ENCODE measurements at places on chromosomes 13 and 19.
A peak's percentile ranks its signal among the peaks of the same experiment; 100 is the strongest.

DNA sequence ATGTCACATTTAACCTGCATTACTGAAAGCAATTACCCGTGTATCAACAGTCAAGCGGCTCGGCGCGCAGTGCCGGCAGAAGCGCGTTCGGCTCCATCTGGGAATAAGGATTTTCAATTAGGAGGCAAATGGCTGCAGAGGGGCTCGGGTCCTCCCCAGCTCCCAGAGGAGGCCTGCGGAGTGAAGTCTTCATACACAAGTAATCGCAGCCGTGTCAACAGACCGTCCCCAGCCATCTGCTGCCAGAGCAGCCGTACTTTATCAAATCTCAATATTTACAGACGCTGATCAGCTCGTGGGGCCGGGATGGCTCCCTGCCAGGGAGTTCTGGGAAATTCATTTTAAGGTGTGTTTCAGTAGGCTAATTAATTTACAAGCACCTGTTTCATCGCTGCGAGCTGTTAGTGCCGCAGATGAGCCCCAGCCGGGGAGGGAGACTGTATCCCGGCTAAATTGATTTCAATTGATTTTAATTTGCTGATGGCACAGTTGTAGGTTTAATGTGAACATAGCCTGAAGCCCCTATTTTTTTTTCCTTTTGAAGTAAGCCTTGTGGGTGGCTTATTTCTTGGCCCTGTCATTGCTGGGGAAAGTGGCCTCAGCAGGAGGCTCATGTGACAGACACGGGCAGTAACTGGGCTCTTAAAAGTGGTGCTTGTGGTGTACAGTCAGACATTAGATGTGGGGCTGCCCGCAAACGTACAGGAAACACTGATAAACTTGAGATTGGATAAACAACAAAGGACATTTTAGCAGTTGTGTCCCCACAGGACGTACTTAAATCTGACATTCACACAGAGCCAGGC lies 252.7 kb downstream of the TEX29 start:
- DNase-seq: no peak

DNA sequence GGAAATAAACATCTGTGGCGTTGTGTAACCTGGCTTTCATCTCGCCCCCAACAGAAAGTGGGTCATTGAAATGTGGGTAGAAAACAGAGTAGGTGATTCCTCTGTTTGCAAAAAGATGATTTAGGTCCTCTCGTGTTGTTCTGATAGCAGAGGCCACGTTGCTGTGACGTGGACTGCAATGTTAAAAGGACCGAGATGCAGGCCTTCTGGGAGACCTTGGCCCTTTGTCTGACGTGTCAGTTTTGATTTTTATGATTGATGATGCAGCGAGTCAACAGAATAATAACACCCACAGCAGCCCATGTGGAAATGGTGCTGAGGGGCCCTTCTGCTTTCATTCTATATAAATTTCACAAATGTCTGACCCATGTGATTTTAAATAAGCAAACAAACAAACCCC lies 68.9 kb downstream of the FGF9 start:
- DNase-seq: no peak

GRCh38 chr13:21813110-21813509 lies 142.2 kb downstream of the FGF9 start:
- DNase-seq: no peak

GRCh38 chr19:572140-572742 lies at the start of gene BSG:
BSG (plus strand) TSS chr19:572596; CDS start chr19:572635, 39 bp downstream.
- peak; percentile 99 for DNase-seq

DNA sequence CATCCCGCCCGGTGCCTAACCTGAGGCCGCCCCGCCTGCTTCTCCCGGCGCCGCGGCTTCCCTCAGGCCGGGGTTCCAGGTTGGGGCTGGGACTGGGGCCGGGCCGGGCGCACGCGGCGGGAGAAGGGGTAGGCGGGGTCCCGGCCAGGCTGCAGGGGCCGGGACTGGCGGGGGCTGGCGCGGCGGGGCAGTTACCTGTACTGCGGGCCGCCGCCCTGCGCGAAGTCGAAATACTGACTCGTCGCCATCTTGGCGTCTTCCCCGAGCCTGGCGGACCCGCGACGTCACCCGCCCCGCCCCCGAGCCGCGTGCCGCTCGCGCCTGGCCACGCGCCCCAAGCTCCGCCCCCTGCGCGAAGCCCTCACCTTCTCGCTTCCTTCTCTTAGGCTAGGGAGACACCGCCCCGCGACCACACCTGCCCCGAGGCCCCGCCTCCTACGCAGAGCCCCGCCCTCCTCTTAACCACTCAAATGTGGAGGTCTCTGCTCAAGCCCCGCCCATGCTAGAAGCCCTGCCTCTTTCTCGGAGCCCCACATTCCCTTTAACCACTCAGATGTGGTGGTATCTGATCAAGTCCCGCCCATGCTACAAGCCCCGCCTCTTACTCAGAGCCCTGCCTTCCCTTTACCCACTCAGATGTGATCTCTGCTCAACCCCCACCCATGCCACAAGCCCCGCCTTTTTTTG lies at the start of gene ZFR2:
Gene ZFR2 (minus strand): TSS at position 269 of the 687 bp plus-strand sequence. CDS start 21 bp downstream, at position 248.
- DNase-seq: peak; percentile 14

DNA sequence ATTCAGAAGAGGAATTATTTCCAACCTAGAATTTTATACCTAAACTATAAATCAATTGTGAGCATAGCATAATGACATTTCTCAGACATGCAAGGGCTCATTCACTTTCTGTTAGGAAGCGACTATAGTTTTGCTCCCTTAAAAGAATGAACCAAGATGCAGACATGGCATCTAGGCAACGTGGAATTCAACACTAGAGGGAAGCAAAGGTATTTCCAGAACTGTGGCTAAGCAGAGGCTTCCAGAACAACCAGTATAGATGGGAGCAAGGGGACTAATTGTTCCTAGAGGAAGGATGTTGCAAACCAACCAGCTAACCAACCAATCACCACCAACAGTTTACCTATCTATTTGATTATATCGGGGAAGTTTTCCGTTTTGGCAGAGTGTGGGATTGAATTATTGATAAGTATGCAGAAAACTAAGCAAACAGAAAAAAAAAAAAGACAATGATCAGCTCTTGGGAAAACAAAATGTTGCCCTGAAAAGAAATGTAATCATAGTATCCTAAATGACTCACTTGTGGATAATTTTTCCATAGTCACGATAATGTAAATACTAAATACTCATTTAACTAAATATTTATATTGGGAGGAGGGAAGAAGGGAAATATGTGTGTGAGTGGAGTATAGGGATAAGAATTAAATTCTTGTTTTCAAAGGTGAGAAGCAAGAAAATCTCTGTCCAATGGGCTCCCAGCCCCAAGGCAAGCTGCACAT lies 21.1 kb downstream of the ARL11 start:
- DNase-seq: no peak

DNA sequence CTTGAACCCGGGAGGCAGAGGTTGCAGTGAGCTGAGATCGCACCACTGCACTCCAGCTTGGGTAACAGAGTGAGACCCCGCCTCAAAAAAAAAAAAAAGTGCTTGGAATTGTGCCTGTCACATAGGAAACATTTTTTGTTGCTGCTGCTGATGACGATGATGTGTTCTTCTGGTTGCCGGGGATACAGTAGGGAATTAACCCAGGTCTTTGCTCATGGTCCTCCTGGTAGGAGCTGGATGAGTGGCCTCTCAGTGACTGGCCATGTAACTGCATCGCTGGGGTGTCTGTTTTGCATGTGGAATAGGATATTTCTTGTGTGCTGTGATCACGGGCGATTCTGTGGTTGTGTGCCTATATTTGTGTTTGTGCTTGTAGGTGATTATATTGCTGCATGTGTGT lies 4.7 kb upstream of the CNFN start:
- DNase-seq: no peak

- DNase-seq: no peak
These were observed 115.0 kb upstream of the SLC7A1 start for GRCh38 chr13:29710511-29710910.

- no peak for DNase-seq
These were observed 277.5 kb upstream of the SGCG start for GRCh38 chr13:22903301-22903700.

DNA sequence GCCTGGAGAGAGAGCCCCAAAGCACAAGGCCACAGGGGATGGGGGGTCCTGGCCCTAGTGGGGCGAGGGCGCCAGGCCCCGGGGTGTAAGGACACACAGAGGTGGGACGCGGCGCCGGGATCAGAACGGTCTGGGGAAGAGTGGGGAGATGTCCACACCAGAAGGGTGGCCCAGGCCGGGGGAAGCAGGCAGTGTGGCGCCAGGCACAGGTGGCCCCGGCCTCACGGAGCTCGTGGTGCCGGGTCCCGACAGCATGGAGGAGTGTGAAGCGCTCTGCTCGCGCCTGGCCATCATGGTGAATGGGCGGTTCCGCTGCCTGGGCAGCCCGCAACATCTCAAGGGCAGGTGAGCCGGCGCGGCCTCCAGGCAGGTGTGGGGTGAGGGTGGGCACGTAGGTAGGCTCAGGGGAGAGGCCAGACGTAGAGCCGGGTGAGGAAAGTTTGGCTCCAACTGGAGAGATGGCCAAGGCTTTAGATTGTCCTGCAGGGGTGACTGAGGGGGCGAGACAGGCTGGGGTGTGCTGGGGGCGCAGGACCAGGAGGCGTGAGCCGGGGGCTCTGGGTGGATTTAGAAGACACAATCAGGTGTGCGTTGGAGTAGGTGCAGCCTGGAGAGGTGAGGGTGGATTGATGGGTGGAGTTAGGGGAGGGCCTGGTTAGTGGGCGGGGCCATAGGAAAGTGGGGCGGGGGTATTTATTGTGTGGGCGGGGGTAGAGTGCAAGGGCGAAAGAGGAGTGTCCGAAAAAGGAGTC lies 2.9 kb upstream of the ARHGAP45 start:
- no peak for DNase-seq

DNA sequence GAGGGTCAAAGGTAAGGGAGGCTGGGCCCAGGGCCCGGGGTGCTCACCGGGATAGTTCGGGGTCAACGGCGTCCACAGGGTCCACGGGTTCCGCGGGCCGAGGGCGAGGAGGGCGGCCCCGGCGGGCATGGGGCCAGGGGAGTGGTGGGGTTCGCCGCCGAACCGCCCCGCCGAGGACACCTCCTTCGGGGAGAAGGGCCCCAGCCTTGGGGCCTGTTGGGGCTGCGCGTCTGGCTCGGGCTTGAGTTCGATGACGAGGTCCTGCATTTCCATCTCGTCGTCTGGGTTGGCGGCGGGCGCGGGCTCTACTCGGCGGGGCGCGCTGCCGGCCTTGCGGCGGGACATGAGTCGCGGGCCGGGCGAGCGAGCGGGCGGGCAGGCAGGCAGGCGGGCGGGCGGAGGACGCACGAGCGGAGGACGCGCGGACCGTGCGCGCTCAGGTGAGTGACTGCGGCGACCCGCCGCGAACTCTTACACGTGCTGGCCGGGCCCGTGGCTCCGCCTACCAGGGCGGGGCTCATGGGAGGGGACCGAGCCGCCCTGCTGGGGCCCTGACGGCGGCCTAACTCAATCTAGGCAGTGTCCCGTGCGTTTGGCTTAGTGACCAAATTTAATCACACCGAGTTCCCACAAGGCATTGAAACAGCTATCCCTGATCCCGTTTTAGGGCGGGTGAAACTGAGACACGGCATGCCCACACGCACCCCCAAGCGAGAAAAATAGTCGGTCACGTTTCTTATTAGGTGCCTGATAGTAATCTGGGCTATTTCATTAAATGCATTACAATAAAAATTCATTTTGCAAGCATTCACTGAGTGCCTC lies at the start of gene ZNF296:
Gene ZNF296 (minus strand): TSS at position 450 of the 822 bp plus-strand sequence. CDS start 105 bp downstream, at position 345.
- DNase-seq: peak; percentile 78

DNA sequence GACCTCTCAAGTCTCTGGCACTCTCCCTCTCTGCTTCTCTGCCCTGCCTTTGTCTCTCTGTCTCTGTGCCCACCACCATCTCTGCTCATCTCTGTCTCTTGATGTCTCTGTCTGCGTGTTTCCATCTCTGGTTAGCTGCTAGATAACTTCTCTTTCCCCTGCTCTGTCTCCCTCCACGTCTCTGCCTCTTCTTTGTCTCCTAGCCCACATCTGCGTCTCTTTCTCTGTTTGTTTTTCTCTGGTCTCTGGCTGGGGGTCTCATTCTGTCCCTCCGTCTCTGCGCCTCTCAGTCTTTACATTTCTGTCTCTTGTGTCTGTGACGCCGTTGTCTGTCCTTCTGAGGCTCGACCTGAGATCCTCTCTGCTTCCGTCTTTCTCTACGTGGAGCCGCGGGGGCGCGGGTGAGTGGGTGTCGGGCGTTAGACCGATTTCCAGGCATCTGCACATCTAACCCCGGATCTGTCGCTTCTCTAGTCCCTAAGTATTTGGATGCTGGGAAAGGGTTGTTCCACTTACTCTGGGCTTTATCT lies 386 bp downstream of the GIPR start:
- no peak for DNase-seq

GRCh38 chr19:13604902-13605586 lies 98.8 kb upstream of the CACNA1A start:
- no peak for DNase-seq

DNA sequence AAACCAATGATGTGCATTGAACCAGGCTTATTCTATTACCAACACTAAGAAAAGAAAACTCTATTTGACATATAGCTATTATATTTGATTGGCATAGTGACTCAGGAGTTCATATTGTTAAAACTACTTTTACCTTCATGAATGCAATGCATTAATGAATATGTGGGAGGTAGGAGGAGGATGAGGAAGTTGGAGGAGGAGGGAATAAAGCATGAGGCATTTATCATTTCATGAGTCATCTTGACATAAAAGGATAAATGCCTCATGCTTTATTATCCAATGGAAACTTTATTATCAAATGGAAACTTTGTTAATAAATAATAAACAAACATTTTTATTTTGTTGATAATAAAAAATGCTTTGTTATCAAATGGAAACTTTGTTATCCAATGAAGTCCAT lies 116.5 kb downstream of the SPRY2 start:
- no peak for DNase-seq

DNA sequence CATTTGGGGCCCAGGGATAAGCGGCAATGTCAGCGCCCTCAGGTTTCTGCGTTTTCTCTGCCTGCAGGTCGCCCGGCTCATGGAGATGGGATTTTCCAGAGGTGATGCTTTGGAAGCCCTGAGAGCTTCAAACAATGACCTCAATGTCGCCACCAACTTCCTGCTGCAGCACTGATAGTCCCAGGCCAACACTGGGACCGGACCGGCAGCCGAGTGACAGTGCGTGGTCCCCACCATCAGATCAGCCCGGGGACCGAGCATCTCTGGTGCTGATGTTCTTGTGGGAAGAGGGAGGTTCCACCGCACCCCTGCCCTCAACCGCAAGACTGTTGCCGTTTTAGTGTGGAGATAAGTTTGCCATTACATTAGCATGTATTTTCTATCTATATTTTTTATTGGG lies 78.0 kb upstream of the GPR183 start:
- DNase-seq: no peak

- DNase-seq: no peak
These were observed 74.6 kb upstream of the MEDAG start for GRCh38 chr13:30831515-30831914.

All from stimulated activated CD8-positive, alpha-beta memory T cell treated with anti-CD3 and anti-CD28 coated beads, Interleukin-4, amount 100 ng/mL, for 24 hours (primary cell).